ENCODE measurements at places on chromosomes 5 and 9. TPM values are rescaled to one million over a fixed set of nuclear protein-coding genes. Genes with fewer than 3 reads are reported as not detected.

The MYOZ3 gene
- total RNA-seq: not detected

The C1QTNF3 gene
- total RNA-seq: 10.6 TPM

The HK3 gene
- 0.30 TPM for total RNA-seq

The HMGCS1 gene
- 48.2 TPM for total RNA-seq

DNA sequence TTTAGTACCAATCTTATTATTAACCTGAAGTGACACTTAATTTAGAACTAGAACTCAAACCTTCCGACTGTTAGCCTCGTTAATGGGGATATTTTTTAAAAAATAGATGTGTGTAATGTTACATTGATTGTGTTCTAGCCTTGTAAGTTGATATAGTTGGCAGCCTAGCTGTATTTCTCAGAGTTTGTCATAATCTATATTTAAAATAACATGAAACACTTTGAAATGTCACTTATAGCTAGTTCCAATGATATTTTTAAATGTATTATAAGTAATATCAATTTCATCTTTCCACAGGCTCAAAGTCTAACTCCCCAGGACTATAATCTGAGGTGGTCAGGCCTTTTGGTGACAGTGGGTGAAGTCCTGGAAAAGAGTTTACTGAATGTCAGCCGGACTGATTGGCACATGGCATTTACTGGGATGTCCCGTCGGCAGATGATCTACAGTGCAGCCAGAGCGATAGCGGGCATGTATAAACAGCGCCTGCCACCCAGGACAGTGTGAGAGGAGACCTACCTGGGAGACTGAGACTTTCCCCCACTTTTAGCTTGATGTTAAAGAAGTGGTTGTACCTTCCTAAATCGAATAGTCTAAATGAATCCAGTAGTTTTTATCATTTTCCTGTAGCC is 34.1 kb downstream of the PRRC1 start:
- no peak overlapping the region for H3K4me3 ChIP-seq
- no peak for DNase-seq
- no peaks in the 10 kb centered on the region for H3K27me3 ChIP-seq
- H3K4me1 ChIP-seq: no peaks in the 10 kb centered on the region
- H3K27ac ChIP-seq: no peak overlapping the region

- no peaks in the 10 kb centered on the region for H3K27me3 ChIP-seq
- no peak for DNase-seq
- H3K4me1 ChIP-seq: no peaks in the 10 kb centered on the region
- H3K27ac ChIP-seq: no peak overlapping the region
- no peak overlapping the region for H3K4me3 ChIP-seq
These were observed 21.0 kb upstream of the NPM1 start for GRCh38 chr5:171366645-171367044.

DNA sequence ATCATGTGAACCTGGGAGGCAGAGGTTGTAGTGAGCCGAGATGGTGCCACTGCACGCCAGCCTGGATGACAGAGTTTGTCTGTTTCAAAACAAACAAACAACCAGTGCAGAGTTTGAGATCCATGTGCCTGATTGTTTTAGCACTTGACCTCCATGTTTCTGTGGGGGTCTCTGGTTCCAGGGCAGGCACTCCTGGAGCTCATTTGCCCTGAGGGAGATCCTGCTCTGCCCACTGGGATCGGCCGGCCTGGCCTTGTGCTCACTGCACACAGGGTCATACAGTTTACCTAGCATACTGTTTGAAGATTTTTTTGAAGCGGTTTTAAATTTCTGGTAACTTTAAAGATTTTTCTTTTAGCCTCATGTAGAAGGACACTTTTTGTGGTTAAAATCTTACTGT is 78.4 kb downstream of the EHMT1 start:
- H3K4me1 ChIP-seq: no peaks in the 10 kb centered on the region
